ENCODE measurements at places on chromosomes 6 and 20.
A peak's percentile ranks its signal among the peaks of the same experiment; 100 is the strongest.

GRCh38 chr6:64724091-64724490 lies 982.9 kb downstream of the EYS start:
- no peak for DNase-seq

DNA sequence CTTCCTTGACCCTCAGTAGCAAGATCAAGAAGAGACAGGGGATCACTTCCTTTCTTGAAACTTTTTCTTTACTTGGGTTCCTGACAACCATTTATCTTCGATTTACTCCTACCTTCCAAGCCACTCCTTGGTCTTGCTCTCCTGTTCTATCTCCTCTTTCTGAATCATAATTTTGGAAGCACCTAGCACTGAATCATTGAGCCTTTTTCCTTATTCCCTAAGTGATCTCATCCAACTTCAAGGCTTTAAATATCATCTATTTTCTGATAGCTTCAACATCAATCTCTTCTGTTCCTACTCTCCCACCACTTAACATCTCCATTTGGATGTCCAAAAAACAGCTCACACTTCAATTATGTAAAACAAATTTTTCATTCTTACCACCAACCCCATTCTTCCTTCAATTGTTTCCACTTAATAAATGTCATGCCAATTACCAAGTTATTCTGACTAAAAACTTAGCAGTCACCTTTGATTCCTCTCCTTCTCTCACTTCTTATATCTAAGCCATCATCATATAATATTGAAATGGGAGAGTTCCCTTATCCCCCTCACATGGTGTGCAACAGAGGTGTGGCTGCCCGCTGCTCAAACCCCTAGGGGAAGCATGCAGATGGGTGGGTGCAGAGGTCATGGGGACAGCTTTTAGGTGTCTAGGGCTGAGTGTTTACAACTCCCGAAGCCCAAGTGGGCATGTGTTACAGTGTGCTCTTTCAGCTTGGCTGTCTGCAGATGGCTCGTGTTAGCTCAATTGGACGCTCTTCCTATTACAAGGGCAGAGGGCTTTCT lies 23.4 kb upstream of the TRDN start:
- no peak for DNase-seq

GRCh38 chr20:43681468-43681942 lies 14.6 kb downstream of the MYBL2 start:
- peak; percentile 42 for DNase-seq

DNA sequence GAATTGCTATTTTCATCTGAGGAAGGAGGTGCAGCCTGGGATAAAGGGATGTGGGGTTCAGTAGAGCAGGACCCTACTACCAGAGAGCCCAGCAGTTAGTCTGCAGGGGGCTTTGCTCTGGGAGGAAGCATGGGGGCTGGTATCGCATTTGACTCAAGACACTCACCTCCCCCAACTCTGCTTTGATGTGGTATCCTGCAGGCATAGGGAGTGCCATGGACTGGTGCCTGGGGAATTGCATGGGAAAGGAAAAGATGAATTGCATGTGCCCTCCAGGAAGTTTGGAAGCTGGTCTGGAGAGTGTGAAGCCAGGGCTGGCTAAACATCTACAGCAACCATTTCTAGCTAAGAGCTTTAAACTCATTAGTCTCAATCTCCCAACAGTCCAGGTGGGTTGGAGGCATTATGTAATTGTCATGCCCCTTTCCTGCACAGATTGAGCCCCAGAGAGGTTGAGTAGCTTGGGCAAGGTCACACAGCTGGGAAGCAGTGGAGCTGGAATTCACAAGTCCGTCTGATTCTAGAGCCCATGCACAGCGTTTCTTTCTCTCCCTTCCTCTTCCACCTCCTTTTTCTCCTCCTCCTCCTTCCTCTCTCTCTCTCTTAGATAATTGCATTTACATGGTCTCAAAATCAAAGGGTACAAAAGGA lies 26.2 kb upstream of the PNPLA1 start:
- no peak for DNase-seq

DNA sequence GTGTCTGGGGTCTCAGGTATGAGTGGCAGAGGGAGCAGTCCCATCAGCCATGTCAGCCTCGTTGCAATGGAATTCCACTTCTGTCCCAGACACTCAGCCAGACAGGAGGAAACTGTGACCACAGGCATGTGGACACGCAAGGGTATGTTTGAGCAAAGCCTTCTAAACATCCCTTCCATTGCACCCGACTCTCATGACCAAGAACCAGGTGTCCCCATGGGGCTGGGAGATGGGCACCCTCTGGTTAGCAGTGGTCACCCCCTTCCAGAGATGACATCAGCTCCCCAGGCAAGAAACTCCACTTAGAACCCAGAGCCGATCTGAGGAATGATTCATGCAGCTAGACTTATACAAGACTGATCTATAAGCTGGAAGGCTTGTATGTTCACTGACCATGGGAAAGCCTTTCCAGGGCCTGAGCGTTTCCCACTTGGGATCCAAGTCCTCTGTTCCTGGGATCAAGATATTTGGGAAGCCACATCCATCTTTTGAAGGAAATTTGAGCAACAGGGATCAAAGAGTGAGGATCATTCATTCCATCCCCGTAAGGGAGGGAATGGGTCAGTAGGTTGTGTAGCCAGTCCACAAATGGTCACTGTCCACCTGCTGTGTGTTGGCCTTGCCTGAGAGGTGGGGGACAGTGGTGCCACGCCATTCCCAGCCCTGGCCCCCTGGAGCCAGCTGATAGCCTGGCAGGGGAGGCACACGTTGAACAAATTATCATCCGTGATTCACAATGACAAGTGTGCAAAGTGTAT lies 3.9 kb upstream of the MRGBP start:
- DNase-seq: no peak

DNA sequence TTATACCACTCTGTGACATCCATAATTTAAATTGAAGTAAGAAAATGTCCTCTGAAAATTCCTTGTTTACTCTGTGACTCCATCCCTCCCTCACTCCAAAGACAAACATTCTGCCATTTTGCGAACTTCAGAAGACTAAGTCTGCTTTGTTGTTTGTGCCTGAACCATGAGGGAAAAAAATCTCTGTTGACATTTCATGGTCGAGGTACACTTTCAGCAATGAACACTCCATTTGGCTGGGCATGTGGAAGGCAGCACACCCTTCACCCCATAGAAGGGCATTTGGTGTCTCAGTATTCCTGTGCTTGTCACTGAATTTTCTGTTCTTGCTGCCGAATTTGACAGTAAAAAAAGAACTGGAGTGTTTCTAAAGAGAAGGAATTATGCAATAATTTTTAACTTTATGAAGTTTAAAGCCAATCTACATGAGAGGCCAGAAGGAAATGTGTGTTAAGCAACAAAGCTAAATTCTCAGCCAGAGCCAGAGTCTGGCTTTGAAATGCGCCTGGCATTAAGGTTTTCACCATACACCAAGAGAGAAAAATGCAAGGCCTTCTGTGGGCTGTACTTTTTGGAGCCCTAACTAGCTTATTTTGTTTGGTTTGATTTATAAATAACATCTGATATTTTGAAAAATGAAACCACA lies 4.7 kb upstream of the PBOV1 start:
- no peak for DNase-seq

GRCh38 chr6:106476331-106477105 lies 116.0 kb downstream of the CRYBG1 start:
- no peak for DNase-seq

- DNase-seq: no peak
Observed at GRCh38 chr20:40813029-40813431, 124.0 kb upstream of the MAFB start.

DNA sequence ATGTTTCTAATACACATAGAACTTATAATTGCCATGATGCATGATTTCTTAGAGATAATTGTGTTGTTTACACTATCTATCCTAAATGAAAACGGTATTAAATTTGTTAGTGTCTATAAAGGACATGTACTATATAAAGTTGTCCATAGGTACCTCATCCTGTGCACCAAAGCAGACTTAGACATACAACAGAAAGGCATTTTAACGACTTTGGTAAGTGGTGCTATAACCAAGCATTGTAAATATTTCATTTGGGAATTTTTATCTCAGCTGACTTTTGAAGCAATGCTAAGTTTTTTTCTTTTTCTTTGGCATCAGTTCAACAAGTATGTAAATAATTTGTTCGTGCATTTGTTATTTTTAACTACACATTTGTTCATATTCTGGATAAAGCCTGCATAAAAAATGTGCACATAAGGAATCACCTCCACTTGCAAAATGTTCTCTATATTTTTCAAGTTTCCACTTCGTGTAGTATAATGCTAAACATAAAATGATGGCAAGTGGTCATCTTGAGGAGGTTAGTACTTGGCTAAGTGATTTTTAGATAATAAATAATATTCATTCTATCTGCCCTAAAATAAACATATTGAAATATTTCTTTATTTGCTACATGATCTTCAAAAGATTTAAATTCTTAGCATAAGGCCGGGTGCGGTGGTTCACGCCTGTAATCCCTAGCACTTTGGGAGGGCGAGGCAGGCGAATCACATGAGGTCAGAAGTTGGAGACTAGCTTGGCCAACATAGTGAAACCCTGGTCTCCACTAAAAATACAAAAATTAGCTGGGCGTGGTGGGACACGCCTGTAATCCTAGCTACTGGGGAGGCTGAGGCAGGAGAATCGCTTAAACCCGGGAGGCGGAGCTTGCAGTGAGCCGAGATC lies 6.3 kb upstream of the GJA1 start:
- DNase-seq: no peak
